Globus pallidus (tissue), 1 donor: ENCODE measurements at places on chromosomes 6 and 20.

GRCh38 chr20:17499041-17499440 is 32.1 kb downstream of the BFSP1 start:
- no peak for DNase-seq

DNA sequence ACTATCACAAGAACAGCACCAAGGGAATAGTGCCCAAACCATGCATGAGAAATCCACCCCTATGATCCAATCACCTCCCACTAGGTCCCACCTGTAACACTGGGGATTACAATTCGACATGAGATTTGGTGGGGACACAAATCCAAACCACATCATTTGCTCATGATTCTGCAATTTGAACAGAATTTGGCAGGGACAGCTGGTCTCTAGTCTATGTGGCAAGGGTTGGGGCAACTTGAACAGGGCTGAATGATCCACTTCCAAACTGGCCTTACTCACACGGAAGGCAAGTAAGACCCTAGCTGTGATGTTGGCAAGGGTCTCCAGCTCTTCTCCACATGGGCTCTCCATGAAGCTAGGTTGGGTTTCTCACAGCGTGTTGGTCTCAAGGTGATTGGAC is 10.1 kb upstream of the FKBP5 start:
- DNase-seq = no peak

DNA sequence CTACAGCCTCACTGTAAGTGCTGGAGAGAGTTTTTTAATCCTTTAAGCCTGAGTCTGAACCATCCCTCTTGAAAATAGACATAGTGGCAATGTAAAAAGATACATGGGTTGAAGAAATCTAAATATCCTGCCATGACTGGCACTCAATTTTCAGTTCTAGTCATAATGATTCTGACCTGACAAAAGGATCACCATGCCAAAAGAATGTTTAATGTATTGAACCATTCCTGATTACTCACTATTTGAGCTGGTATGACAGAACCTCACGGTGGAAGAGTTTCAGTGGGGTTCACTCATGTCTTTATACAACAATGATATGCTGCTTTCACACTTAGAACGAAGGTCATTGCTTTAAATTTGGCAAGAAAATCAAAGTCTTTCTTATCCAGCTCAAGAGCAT is 93.4 kb downstream of the HIVEP2 start:
- no peak for DNase-seq

DNA sequence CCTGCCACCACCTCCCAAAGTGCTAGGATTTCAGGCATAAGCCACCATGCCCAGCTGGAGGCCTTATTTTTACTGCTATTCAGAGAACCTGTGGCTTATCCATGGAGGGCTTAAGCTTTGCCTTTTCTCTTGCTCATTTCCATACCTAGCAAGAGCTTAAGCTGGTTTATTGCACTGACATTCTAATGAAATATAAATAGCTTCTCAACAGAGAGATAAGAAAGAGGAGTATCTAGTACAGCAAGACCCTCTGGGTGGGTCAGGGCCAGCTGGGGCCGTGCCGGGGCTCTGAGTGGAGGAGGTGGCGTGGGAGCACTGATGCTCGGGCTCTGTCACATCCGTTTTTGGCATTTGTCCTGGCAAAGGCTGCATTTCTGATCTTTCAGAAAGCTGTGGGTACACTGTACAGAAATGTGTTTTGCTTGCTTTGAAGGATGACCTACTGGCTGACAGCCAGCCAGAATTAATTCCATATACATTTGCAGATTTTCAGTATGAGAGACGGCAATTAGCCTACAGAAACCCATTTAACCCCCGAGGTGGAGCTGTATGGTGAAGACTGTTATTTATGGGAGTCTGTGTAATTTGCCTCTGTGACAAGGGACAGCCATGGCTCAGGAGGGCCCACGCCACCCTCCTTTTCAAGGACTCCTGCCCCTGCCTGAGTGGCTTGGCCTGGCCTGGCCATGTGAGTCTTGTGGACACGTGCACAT is 181.6 kb upstream of the AKAP12 start:
- no peak for DNase-seq

- no peak for DNase-seq
These were observed 82.5 kb downstream of the PLCG1 start for GRCh38 chr20:41219824-41220223.

- no peak for DNase-seq
These were observed 8.9 kb upstream of the TCF15 start for GRCh38 chr20:618980-619379.

GRCh38 chr6:131998255-131998982 is 47.2 kb upstream of the CCN2 start:
- DNase-seq = no peak

DNA sequence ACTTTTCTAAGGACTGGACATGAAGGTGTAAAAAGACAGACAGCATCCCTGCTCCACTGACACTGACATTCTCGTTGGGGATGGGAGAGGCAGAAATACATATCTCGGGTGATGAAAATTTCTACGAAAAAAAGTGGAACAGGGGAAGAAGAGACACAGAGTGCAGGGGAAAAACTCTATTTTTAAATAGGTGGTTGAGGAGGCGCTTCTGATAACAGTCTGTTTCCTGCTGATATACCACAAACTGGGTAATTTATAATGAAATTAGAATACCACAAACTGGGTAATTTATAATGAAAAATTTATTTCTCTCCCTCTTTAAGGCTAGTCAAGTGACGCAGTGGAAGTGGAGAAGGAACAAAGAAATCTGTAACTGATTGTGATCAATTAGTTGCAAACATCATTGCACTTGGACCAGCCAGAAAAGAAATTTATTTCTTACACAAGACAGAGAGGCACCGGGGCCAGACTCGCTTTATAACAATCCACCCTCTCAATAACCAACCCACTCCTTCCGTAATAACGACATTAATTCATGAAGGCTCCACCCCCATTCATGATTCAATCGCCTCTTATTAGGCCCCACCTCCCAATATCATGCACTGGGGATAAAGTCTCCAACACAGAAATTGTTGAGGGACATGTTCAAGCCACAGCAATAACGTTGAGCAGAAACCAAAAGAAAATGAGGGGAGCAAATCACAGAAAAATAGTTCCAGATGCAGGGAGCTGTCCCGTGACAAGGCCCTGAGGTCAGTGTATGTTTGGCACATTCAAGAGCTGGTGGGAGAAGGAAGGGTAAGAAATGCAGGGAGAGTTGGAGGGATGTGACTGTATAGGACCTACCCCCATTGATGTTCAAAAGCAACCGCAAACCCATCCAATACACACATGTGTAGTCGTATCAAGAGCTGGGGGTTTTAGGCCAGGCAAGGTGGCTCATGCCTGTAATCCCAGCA is 6.6 kb upstream of the SRSF6 start:
- no peak for DNase-seq

- DNase-seq = peak; percentile 71
These were observed 36.2 kb downstream of the GNAS start for GRCh38 chr20:58888521-58889333.

DNA sequence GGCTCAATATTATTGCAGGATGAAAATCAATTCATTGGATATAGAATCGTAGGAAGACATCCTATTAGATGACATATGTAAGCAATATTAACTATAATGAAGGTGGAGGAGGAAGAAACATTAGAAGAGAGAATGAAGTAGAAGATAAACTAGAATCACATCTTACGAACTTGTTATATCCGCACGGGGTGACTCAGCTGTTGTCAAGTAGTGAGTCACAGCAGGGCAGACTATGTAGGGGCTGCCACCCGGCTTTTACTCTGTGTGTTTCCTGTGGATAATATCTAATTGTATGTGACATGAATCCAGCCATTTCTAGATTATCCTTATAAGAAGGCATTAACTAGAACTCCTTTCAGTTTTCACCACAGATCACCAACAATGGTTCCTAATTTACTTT is 520.2 kb downstream of the DOK5 start:
- no peak for DNase-seq

GRCh38 chr6:155894758-155895157 is 439.1 kb upstream of the NOX3 start:
- no peak for DNase-seq

DNA sequence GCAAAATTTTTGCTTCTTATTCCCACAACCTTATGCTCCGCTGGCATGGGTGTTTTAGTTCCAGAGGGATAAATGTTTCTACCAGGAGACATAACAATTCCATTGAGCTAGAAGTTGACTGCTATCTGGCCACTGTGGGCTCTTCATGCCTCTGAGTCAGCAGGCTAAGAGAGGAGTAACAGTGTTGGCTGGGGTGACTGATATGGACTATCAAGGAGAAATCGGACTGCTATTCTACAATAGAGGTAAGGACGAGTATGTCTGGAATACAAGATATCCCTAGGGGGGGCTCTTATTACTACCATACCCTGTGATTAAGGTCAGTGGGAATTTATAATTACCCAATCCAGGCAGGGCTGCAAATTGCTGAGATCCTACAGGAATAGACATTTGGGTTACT is 26.9 kb downstream of the FBXO30 start:
- no peak for DNase-seq

DNA sequence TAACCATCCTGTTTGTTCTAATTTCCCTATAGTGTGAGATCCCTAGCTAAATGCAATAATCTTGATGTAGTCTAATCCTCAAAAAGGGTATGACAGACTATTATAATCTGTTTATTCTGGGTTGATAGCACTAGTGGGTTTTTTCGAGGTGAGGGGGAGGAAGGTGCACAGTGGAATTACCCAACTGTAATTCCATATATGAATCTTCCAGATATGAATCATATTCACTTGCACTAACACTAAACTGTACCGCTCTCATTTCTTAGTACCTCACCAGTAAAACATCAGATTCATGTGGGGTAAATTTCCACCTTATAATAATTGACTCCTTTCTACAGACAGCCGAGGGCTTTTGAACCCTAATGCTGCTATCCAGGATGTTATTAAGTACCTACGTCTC is 16.5 kb downstream of the NCOA7 start:
- DNase-seq = no peak

DNA sequence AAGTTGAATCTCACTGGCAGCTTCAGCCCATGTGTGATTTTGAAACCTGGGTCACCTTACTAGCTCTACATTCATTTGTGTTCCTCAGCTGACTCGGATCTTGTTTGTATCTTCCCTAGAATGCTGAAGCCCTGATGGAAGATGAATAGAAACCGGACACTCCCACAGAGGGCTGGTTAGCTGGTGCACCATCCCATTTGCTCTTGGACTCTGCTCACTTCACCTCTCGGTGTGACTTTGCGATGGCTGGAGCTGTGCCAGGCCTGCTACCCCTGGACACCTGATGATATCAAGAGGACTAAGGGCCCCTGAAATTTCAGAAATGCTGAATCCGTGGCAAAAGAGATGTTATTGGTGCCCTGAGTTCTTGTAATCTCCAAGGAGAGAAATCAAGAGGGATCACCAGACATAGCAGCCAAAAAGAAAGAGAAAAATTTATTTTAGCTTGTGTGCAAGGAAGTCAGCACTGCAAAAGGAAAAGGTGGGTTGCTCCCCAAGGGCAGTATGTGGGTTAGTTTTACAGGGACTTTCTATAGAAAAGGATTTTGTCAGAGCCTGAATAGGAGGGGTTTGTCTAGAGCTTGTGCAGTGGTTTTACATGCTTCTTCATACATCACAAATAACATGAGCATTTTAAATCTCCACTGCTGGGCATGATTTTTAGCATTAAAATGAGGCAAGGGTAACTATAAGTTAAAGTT is 426.3 kb upstream of the NOX3 start:
- no peak for DNase-seq

GRCh38 chr6:103570431-103570830 is 1289.3 kb downstream of the HACE1 start:
- DNase-seq = no peak

DNA sequence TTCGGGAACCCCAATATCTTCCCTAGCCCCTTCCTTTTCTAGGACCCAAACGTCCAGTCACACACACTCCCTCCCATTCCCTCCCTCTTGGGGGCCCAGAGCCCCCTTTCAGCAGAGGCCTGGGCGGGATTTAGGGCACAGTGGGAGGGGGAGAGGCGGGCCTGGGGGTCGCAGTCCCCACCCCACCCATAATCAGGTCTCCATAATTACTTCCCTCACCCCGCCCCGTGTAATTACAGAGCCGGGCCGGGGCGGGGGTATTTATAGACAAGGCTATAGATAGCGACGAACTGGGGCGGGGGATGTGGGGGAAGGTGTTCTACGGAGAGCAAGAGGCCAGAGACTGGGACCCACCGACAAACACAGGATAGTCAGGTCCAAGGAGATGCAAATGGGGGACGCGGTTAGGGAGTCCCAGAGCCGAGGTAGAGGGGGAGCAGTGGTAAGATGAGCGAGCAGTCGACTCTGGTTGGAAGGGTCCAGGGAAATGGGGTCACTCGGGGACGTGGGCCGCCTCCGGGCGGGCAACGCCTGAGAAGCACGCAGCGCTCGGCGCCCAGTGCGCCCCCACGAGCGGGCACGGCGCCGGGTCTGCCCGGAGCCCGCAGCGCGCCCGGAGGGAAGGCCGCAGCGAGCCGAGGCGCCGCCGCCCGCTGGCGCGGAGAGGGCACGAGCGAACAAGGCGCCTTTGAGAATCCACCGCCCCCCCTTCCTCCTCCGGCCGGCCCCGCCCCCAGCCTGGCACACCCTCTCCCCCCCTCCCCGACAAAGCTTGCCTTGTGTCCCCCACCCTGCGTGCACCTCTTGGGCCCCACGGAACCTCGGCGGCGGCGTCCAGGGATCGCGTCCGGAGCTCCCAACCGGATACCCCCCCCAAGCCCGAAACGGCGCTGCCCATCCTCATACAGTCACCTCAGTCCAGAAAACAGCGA is 670 bp upstream of the COL11A2 start:
- DNase-seq = peak; percentile 85

DNA sequence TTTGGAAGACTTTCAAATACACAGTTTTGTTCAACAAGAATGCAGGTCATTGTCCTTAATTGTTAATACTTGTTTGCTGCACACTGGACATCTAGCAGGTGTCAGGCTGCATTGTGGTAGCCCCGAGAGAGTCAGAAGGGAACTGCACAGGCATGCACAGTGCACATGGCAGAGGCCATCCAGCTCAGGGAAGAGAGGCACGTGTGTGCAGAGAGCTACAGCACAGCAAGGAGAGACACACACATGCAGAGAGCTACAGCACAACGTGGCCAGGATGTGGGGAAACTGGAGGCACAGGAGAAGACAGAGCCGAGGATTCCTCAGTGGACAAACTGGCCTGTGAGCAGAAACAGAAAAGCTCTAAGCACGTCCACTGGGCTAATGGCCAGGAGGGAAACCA is 272.0 kb downstream of the SMOC2 start:
- DNase-seq = no peak

DNA sequence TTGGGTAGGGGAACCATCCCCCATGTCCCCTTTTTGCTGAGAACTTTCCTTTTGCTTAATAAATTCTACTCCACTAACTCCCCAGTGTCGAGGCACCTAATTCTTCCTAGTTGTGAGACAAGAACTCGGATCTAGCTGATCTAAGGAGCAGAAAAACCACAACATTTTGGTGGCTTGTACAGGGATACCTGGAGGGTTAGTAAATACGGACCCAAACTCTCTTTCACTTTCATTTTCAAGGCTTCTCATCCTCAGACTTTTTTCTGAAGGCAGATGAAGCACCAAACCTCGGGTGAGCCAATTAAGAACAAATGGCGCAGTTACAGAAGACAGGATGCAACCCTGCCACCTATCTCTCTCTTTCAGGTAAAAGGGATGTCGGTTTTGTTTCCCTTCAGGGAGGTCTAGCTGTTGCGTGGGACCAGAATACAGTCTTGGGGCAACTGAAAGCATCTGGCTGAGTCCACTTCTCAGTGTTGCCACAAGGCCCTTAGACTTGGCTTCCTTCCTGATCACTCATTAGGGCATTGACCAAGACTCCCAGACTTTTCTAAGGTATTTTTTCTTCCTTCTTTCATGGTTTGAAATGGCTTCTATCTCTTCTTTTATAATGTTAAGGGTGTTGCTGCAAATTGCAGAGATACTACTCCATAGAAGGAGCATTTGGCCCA is 11.1 kb upstream of the HTR1B start:
- no peak for DNase-seq

GRCh38 chr6:126167726-126168125 is 172.2 kb upstream of the CENPW start:
- DNase-seq = no peak

GRCh38 chr6:2651961-2652360 is 98.8 kb downstream of the MYLK4 start:
- no peak for DNase-seq
